AG08395 (cell line): ENCODE measurements at places on chromosomes 5 and 9.

GRCh38 chr5:140801494-140801841 is 611 bp downstream of the PCDHA3 start:
- DNase-seq, result peak; percentile 10

DNA sequence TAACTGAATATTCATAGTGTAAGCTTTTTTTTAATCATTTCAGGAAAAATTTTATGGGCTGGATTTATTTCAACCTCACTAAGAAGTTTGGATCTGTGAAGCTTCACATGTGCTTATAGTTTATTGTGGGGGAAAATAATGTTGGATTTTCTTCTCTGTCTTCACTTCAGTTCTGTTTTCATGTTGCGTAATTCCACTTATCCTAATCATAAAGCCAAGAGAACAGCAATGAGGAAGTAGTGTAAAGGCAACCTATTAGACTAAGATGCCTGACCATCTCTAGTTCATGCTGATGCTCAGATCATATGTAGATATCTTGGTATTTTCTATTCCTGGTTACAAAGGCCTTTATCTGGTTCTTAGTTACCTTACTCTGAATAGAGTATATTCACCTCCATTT is 50.0 kb downstream of the CD180 start:
- no peak for DNase-seq

DNA sequence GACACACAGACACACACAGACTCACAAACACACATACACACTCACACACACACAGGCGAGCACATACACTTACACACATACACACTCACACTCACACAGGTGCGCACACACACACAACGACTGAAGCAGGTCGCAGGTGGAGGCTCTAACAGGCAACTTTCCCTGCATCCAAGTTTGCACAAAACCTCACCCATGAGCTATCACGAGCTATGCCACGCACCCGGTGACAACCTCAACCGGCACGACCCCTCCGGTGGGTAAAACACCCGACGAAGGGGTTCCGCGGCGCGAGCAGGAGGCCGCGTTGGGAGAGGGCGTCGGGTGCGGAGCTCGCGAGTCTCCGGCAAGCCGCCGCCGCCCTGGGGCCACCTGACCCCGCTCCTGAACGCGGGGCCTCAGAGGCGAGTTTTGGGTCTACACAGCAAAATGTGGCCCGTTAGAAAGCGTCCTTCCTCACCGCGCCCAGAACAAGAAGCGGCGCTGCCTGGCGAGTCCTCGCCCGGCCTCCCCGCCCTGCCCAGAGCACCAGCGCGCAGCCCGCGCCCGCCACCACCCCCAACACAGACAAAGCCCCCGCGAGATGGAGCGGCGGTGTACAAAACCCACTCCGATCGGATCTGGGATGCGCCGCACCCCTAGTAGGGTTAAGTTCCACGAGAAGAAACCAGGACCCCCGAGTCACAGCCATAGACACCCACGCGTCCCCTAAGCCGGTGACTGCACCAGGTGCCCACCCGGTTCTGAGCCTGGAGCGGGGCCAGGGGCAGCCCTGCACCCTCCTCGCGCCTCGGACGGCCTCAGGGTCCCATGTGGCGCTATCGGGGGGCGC is 665 bp downstream of the SLC6A3 start:
- no peak for DNase-seq

- peak; percentile 53 for DNase-seq
These were observed 69.3 kb upstream of the DAB2 start for GRCh38 chr5:39494107-39494510.

DNA sequence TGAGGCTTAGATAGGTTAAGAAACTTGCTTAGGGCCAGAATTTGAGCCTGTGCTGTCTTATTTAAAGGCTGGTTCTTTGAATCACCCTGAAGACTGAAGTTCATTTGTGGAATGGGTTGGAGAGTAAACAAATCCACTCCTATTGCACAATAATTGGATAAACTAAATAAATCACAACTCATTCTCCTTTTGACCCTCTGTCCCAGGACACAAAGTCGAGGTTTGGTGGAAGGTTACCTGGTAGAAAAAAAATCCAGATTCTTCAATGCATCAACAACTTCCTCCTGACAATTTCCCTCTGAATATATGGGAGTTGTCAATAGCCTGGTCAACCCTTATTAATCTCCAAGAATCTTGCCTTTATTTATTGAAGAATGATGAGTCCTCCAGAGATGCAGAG is 28.9 kb downstream of the TBC1D2 start:
- DNase-seq, result no peak

DNA sequence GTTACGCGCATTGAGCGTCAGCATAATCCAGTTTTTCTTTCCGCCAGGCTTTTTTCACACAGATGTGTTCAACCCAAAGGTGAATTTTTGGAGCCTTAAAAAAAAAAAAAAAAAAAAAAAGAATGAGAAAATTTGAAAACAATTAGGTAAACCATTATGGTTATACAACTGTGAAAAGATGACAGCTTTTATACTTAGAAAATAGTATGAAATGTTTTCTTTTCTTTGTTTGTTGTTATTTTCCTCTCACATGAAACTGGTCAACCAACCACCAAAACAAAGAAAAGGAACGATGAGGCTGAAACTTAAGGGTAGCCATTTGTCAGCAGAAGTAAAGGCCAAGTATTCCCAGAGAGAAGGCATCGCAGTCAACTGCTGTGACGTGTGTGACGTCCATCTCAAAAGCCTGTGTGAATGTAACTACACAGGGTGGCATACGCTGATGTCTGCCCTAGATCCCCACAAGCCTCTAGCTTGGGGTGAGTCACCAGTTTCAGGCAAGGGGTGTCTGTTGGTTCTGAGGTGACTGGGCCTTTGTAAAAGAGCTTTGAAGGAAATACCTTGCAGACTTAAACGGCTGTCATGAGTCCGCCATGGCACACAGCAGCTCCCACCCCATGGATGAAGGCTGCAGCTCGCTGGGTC is 182.9 kb downstream of the AOPEP start:
- DNase-seq, result no peak

- no peak for DNase-seq
These were observed 125.1 kb downstream of the ESM1 start for GRCh38 chr5:54860321-54860720.

- peak; percentile 23 for DNase-seq
These were observed at the start of gene PCDH1 for GRCh38 chr5:141878186-141878710. Gene PCDH1, minus strand, starts transcription at chr5:141878410. Its CDS starts 148 bp downstream, at chr5:141878262.

DNA sequence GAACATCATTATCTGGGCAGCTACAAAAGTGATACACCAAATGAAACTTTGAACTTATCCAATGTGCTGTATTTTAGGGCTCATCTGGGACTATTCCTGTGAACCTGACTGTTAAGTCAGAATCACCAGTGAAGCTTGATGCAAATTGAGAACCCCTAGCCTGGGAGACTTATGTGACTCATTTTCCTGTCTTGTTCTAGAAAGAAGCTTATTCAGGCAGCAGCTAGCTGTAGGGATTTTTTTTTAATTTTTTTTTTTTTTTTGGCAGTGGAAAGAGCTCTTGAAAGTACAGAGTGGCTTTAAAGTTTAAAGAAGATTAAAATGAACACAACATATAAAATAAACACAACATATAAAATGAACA is 81.1 kb upstream of the TNFAIP8 start:
- DNase-seq, result peak; percentile 36

- no peak for DNase-seq
These were observed 325.9 kb upstream of the CYLC2 start for GRCh38 chr9:102669220-102669619.

- DNase-seq, result no peak
These were observed 133.0 kb upstream of the IQGAP2 start for GRCh38 chr5:76269932-76270610.

DNA sequence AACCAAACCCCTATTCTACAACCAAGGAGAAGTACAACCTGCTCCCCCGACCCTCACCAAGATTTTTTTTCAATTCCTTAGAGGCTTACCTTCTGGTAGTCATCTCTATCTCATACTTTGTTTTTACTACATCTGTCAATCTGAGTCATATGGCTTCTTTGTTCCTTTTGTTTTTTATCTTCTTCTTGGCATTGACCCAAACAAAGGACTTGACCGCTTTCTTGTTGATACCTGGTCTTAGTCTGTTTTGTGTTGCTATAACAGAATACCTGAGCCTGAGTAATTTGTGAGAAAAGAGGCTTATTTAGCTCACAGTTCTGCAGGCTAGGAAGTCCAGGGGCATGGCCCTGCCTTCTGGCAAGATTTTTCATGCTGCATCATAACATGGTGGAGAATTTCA is 352.7 kb downstream of the MLLT3 start:
- no peak for DNase-seq

GRCh38 chr9:5301544-5301943 is 3.0 kb downstream of the RLN2 start:
- DNase-seq, result no peak

- peak; percentile 36 for DNase-seq
These were observed 12.4 kb downstream of the PRUNE2 start for GRCh38 chr9:76893395-76893932.
